CMK (cell line): ENCODE measurements at places on chromosomes 1 and 21.
A peak's percentile ranks its signal among the peaks of the same experiment; 100 is the strongest.

- DNase-seq = no peak
Observed at GRCh38 chr1:232705815-232706575, 76.1 kb upstream of the SIPA1L2 start.

DNA sequence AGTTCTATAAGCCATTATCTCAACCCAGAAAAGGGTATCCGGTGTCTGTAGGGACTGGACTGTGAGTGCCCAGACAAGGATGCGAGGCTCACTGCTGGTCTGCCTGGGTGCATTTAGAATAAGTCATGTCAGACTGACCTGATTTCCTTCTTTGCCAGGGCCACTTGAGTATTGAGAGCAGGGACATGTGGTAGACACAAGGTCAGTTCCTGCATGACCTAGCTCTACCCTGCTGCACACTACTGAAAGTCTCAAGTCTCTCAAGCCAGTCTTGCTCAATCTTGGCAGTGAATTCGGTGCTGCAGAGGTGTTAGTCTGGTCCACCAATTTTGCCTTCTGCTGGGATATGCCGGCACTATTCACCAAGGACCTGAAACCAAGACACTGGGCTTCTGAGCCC lies 180.1 kb downstream of the C1orf94 start:
- no peak for DNase-seq

GRCh38 chr1:207397525-207397926 lies 56.6 kb upstream of the CR2 start:
- DNase-seq = no peak

GRCh38 chr21:41009398-41010100 lies 158.4 kb upstream of the BACE2 start:
- DNase-seq = no peak

- DNase-seq = no peak
Observed at GRCh38 chr1:57644667-57645066, 220.8 kb upstream of the DAB1 start.

GRCh38 chr1:29849038-29849750 lies 612.9 kb downstream of the PTPRU start:
- peak; percentile 8 for DNase-seq

GRCh38 chr1:211752317-211752716 lies 76.9 kb upstream of the NEK2 start:
- DNase-seq = no peak

DNA sequence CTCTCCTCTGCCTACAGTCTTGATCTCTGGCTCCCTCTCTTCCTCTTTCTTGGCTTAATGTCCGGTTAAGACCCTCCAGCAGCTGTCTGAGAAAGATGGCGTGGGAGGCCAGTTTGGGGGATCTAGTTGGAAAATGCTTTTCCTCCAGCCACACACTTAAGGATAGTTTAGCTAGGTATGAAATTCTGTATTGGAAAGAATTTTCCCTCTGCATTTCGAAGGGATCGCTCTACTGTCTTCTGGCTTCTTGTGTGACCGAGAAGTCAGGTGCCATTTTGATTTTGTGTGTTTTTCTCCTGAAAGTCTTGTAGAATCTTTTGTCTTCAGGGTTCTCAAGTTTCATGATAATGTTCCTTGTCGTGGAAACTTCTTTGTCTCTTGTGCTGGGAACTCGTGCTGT lies 28.0 kb downstream of the PRKCZ start:
- no peak for DNase-seq

GRCh38 chr1:151944857-151945575 lies 35.7 kb upstream of the THEM4 start:
- no peak for DNase-seq

GRCh38 chr1:84103197-84103992 lies 40.7 kb upstream of the PRKACB start:
- DNase-seq = peak; percentile 35

GRCh38 chr21:45250914-45251634 lies 36.6 kb downstream of the POFUT2 start:
- DNase-seq = no peak

DNA sequence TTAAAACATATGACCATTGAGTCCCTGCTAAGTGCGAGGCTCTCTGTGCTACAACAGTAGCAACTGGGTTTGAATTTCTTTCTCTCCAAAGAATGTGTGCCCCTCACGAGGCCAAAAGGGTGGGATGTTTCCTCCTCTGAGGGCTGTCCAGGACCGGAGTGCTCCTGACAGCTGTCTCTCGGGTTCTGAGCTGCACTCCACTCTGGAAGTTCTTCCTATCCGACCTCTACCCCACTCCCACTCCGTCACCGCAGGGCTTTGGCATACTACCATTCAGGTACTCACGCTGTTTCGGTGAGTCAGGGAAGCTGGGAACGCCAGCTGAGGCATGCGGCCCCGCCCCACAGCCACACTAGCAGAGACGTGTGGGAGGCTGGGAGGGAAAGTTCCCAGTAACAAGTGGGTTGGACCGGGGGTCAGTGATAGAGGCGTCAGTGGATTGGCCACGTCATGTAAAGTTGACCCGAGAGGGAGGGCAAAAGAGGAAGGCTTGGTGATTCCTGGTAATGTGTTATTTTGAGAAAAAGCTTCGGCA lies 705 bp upstream of the SLC50A1 start:
- DNase-seq = peak; percentile 64

DNA sequence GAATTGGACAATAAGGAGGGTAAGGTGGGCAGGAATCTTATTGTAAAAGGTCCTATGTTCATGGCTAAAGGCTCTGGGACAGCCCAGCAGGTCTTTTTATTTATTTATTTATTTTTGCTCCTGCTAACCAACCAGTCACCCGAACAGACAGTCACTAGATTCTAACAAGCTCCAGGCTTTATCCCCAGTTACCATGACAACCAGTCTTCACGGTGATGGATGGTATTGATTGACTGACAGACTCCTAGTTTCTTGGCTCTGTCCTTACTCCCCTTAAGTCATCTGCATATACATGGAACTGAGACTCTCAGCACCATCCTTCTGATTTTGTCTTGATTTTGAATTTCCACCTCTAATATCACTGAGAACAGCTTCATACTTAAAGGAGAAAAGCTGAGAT lies 44.3 kb downstream of the C8A start:
- DNase-seq = no peak

- peak; percentile 31 for DNase-seq
Observed at GRCh38 chr1:28056129-28056925, 32.1 kb downstream of the EYA3 start.

DNA sequence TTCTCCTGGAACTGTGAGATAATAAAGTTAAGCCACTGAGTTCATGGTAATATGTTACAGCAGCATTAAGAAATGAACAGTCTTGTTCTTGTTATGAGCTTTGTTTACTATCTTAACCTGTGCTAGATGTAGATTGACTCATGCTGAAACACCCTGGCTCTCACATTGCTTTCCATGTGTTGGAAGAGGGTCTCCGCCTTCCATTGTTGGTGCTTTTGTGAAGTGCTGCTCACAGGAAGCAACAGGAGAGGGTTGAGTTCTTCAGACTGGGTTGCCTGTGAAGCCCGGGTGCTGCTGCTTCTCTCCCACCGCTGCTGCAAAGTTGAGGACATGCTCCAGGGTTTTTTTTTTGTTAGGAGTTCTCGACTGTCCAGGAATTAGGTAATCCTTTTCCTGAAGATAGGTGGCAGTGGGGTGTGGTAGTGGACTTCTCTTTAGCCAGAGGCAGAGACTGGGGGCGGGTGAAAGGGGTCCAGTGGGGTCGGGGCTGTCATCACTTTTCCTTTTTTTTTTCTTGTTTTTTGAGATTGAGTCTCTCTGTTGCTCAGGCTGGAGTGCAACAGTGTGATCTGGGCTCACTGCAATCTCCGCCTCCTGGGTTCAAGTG lies 28.7 kb upstream of the HMGN1 start:
- DNase-seq = no peak

DNA sequence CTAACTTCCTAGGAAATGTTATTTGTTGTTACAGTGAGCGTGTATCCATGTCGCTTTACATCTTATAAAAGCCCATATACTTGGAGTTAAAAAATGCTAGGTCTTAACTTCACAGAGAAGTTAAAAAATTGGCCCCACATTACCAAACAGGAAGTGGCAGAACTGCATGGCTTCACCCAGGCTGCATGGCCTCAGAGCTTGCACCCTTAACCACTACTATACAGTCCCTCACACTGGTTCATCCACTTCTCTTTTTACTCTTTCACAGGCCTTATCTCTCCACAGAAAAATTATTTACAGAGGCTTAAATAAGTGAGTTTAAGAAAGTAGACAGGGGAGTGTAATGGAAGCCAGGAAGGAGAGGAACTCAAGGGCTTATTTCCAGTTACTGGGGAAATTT lies 402.5 kb downstream of the HHAT start:
- DNase-seq = no peak

DNA sequence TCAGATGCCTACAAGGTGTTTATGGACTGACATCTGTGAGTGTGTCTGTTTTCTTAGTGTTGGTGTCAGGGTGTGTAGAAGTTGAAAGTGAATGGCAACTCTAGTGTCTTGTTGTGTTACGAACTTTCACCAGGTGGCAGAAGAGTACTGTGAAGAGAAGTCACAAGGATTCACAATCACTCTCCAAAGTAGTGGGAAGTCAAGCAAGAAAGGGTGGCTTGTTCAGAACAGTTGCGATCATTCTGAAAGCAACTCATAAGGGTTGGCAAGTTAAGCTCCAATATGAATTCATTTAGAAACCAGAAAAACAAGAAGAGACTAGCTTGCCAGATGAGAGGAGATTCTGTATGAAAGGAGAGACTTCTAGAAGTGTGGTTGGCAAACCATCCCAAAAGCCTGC lies 86.1 kb downstream of the FASLG start:
- DNase-seq = peak; percentile 59

- DNase-seq = no peak
Observed at GRCh38 chr1:115717541-115717940, 51.0 kb downstream of the CASQ2 start.

- DNase-seq = no peak
Observed at GRCh38 chr1:151801310-151801820, 3.9 kb downstream of the LINGO4 start.

- no peak for DNase-seq
Observed at GRCh38 chr21:44051462-44051941, 39.4 kb downstream of the TRAPPC10 start.

- no peak for DNase-seq
Observed at GRCh38 chr21:34900376-34900775, 148.7 kb downstream of the RUNX1 start.

DNA sequence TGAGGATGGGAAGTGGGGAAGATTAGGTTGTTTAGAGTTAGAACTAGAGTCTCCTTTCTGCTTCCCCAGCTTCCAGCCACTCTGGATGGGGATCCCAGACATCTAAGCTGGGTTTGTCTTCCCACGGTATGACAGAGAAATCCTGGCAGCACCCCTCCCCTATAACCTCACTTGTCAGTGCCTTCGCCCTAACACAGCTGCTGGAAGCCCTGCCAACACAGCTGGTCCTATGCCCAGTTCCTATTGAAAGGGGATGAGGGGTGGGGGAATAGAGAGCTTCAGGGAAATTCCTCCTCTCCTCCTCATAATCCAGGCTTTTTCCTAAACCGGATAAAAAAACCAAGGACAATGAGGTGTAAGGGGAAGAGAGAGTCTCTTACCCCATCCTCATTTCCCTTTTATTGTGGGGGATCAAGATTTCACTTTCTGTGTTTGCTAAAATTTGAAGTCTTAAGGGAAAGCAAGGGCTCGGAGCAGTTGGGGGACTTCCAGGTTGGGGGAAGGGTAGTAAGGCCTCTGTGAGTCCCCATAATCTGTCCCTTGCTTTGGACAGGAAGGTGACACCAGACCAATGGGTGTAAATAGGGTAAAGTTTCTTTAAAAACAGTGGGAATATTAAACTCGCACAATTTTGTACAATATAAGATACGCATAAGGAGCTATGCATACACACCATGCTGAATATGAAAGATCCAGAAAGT lies 590 bp downstream of the TMOD4 start:
- no peak for DNase-seq

DNA sequence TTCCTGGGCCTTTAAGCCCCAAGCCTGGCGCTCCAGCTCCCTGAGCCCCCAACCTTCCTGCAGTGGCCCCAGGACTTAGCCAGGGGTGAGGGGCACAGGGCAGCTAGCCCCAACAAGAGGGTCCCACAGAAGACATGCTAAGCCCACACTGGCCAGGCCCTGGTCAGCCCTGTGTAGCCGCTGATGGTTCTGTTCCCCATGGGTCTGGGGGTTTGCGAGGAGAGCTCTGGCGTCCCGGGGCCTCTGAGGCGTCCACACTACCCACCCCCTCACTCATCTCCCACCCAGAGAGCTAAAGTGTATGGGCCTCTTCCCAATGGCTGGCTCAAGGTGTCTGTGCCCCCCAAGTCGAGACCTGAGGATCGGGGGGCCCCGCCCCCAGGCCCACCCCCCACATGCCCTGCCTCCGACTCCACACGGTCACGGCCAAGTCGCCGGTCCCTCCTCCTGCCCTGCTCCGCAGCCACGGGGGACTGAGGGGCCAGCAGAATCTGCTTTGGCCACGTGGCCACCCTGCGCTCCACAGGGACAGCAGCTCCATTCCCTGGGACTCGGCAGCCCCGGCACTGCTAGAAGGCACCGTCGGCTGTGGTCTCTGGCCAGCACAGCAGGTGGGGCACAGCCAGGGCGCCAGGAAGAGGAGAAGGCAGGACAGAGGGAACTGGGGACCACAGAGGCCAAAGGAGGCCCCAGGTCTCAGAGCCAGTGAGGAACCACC lies 7.8 kb downstream of the TNFRSF18 start:
- no peak for DNase-seq

DNA sequence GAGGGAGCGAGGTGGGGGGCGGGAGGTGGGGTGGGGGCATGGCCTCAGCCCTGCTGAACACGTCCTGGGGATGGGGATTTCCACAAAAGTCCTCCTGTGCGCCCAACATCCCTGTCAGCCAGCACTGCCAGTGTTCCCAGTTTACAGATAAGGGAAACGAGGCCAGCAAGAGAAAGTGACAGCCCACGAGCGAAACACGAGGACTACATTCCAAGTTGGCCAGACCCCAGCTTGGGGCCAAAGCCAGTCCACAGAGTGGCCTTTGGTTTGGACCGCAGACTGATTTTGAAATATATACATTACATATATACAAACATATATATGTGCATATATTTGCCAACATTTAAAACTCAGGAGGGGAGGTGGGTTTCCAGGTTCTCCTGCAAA lies 5.0 kb downstream of the FBXO2 start:
- DNase-seq = no peak

- no peak for DNase-seq
Observed at GRCh38 chr1:92764116-92764515, 20.8 kb downstream of the EVI5 start.

DNA sequence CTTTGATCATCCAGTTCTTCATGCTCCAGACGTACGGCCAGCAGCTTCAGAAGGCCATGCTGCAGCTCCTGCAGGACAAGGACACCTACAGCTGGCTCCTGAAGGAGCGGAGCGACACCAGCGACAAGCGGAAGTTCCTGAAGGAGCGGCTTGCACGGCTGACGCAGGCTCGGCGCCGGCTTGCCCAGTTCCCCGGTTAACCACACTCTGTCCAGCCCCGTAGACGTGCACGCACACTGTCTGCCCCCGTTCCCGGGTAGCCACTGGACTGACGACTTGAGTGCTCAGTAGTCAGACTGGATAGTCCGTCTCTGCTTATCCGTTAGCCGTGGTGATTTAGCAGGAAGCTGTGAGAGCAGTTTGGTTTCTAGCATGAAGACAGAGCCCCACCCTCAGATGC lies 32.5 kb downstream of the MX1 start:
- no peak for DNase-seq

- no peak for DNase-seq
Observed at GRCh38 chr1:234879147-234880080, 249.2 kb downstream of the TOMM20 start.
